ENCODE measurements at places on chromosomes 3 and 15. TPM values are rescaled to one million over a fixed set of nuclear protein-coding genes. Genes with fewer than 3 reads are reported as not detected.
A peak's percentile ranks its signal among the peaks of the same experiment; 100 is the strongest.

GRCh38 chr3:101687142-101687931 lies 819 bp upstream of the RPL24 start:
- peak; percentile 32 for DNase-seq

GRCh38 chr15:77499087-77499760 lies 78.5 kb downstream of the HMG20A start:
- peak; percentile 71 for DNase-seq

GRCh38 chr3:148184798-148185197 lies 512.9 kb upstream of the AGTR1 start:
- no peak for DNase-seq

Gene INO80
- 14.8 TPM for total RNA-seq

DNA sequence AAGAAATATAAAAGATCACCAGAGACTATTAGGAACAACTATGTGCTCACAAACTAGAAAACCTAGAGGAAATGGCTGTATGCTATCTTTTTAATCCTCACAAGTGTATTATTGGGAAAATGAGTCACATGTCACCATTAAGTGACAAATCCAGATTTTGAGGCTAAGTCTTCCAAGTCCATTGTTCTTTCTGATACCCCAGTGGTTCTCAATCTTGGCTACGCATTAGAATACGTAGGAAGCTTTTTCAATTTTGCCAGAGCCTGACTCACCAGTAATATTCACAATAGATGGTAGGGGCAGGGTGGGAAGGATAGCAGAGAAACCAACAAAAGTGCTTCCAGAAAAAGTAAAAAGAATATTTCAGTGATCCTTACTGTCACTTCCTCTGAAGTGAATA lies 117.0 kb downstream of the FILIP1L start:
- no peak for DNase-seq

- no peak for DNase-seq
These were observed 31.3 kb downstream of the FBXO45 start for GRCh38 chr3:196599734-196600128.

DNA sequence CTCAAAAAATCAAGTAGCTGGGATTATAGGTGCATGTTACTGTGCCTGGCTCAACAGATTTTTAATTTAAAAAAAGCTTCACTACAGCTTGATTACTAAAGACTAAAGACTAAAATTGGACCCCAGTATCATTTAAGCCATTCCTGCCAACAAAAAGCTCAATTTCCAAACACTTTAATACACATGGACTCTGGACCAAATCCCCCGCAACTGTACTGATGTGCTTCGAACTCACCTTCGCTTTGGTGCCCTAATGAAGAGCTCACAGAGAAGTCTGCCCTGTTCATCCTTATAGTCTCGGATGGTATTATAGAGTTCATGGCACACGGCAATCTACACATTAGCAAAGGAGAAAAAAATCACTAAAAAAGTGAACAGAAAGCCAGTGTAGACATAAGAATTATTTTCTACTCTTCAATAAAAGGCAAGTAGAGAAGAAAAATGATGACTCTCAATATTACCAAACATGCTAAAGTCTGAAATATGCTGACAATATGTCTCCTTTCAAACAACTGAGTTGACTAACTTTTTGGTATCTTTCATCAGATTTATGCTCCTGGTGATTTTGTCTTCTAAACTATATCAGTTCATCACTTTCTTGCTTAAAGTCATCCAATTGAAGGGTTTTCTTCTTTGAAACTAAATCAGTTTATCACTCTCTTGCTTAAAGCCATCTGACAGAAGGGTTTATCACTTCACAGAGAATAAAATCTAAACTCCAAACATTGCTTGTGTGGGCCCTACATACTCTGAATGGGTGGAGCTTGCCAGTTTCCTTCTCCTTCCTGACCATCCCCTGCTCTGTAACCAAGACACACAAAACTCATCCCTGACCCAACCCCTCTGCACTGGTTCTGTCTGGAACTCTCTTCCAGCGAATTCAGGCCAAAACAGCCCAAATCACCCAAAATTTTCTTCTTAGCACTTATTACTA lies 7.2 kb downstream of the PBRM1 start:
- DNase-seq, result no peak

Gene AQP9
- total RNA-seq, result not detected

- no peak for DNase-seq
These were observed 34.5 kb upstream of the GABRG3 start for GRCh38 chr15:26936502-26936901.

GRCh38 chr3:186841620-186842019 lies 890 bp upstream of the ADIPOQ start:
- DNase-seq, result no peak

Gene TMCO5A
- total RNA-seq, result not detected

Gene ROPN1
- total RNA-seq, result not detected

Gene ASB14
- not detected for total RNA-seq

DNA sequence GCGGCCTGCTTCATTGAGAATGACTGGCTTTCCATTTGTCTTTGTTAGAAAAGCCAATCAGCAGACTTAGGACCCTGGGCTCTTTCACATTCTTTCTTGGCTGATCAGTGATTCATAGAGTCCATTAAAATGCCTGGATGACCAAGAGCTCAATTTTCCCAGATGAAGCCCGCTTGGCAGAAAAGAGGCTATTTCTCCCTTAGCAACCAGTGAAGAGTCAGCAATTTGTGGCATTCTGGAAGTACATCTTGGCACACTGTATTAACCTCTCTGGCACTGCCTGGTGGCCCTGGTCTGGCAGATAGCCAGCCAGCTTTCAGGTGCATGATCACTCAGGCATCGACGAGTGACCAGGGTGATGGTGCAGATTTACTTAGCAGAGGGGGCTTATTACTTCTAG lies 145.7 kb upstream of the PLAAT1 start:
- no peak for DNase-seq

GRCh38 chr3:25469558-25469957 lies 41.5 kb downstream of the RARB start:
- no peak for DNase-seq

GRCh38 chr3:39788128-39788883 lies 21.1 kb upstream of the MYRIP start:
- DNase-seq, result no peak

Gene AGBL1
- not detected for total RNA-seq

DNA sequence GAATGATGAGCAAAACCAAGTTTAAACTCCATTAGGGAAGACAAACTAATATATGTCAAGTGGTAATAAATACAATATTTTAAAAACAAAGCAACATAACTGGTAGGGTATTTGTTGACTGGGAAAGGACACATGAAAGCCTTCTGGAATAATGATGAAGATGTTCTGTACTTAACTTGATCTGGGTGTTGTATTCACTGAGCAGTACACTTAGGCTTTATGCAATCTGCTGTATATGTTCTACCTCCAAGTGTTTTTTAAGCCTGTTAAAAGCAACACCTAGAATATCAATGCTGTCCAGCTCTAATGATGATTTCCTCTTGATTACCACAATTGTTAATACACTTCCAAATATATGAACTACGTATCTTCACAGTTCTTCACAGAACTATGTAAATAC lies 46.6 kb downstream of the GSK3B start:
- no peak for DNase-seq

Gene VWA5B2
- 0.20 TPM for total RNA-seq
